CD4-positive, alpha-beta T cell treated with Interleukin-1 beta for 1 hour (primary cell): ENCODE measurements at places on chromosomes 6 and 20.

DNA sequence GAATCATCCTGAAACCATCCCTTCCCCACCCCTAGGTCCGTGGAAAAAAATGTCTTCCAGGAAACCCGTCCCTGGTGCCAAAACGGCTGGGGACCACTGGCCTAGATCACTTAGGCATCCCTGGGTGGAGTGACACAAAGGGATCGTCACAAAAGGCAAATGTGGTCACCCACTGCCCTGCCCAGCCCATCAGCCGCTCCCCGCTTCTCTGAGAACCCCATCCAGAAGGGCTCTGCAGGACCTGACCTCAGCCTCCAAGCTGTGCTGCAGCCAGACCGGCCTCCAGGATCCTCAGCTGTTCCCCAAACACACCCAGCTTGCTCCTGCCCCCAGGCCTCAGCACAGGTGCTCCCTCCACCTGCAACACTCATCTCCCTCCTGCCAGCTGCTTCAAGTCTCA lies 61.6 kb downstream of the PREX1 start:
- DNase-seq = no peak

GRCh38 chr6:151178373-151178772 lies 61.4 kb upstream of the AKAP12 start:
- DNase-seq = no peak

DNA sequence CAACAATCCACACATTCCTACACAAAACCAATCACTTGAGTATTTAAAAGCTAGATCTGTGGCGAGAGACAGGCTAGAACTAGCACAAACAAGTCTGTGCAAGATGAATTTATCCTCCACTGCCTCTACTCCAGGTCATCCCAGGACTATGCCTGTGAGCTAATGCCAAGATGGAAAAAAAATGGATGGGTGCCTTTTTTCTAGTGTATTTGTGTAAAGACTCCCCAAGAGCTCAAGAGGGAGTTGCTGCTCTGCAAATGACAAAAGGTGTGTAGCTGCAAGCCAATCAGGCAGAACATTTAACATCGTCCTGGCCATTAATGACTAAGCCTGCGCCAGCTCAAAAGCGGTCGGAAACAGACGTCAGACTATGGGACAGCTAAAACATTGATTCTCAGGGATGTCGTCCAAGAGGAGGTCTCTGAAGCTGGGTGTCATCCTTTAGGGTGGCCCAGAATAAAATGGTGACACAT lies 21.9 kb downstream of the ATXN1 start:
- DNase-seq = no peak

DNA sequence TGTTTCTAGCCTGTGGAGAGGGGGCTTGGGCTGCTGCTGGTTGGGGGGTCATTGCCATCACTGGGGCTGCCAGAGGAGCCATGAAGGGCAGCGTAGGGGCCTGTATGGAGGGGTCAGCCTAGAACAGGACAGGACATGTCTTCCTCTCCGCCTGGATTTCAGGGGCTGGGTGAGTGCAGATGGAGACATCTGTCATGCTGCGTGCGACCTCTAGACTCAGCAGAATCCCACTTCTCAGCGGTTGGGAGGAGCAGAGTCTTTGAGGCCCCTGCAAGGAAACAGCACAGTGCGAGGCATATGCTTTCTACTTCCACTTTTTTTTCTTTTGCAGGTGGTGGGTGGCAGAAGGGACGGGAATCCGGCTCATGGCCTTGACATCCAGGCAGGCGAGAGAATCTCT lies 67.9 kb downstream of the EZR start:
- no peak for DNase-seq

DNA sequence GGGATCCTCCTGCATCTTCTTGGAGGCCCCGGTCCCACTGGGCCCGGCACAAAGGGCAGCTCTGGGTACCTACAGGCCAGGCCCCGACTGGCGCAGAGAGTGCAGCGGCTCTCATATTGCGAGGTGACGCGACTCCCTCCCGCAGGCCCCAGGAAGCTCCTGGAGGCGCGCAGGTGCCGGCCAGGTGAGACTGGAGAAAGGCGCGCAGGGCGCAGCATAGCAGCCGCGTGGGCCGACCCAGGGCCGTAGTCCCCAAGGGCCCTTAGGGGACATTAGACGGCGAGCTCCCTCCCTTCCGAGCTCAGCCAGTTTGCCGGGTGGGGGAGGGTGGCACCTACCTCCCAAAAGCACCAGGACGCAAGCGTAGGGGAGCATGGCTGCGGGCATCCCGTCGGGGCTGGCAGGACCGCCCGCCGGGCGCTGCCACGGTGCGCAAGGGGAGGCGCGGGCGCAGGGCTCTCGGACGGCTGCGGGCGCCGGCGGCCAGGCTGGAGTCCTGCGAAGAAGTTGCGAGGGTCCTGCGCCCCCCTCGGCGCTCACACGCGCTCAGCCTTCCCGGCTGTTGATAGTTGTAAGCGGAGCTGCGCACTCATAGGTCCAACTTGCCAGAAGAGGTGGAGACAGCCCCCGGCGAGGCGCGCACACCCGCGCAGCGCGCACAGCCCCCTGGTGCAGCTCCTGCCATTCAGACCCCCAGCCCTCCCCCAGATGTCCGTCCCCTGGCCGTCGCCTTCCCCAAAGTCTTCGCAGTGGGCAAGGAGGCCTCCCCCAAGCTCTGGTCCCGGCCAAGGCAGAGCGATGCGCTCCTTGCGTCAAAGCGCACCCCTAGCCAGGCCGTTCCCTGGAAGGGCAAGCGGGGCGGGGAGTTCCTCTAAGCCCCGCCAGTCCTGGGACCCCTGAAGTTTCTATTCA lies 622 bp downstream of the APCDD1L start:
- no peak for DNase-seq

GRCh38 chr20:53666144-53666543 lies 72.5 kb upstream of the ZNF217 start:
- DNase-seq = no peak

DNA sequence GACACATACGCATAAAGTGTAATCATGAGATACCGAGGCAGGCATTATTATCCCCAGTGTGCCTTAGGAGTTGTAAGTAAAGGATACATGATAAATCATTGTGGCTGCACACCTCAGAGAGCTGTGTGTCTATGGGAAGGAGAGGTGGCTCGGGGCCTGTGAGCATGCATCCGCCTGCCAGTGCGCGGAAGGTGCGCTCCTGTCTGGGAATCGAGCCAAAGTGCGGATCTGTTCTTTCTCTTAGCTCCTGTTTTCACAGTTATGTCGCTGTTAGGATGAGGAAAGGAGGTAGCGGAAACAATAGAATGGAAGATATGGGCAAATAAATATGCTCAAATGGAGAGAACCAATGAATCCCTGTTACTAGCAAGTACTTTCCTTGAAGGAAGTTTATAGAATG lies 98.0 kb downstream of the ANKRD6 start:
- no peak for DNase-seq
